ENCODE measurements at places on chromosomes 1 and 21.

GRCh38 chr1:4425892-4426291 is 228.5 kb upstream of the AJAP1 start:
- no peaks in the 10 kb centered on the region for H3K4me1 ChIP-seq
- no peaks in the 10 kb centered on the region for H3K36me3 ChIP-seq
- no peaks in the 10 kb centered on the region for H3K27me3 ChIP-seq
- H3K27ac ChIP-seq = no peak overlapping the region
- no peak for DNase-seq
- no peak overlapping the region for H3K4me3 ChIP-seq

DNA sequence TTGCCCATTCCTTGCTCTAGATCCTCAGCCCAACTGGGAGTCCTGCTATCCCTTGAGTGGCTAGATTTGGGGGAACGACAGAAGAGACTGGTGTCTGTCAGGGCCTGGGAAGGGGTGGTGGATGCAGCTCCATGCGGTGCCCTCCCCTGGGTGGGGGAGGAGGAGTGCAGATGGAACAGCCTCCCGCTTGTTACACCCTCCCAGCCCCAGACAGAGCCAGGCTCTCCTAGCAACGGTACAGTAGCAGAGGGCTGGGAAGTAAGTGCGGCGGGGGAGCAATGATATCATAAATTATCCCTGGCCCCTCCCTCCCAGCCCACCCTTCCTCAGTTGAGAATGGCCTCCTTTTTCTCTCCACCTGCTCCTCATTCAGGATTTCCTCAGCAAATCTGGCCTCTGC is 37.2 kb downstream of the RHBG start:
- no peaks in the 10 kb centered on the region for H3K4me1 ChIP-seq
- H3K27me3 ChIP-seq = no peaks in the 10 kb centered on the region
- H3K27ac ChIP-seq = no peak overlapping the region
- H3K36me3 ChIP-seq = no peaks in the 10 kb centered on the region
- DNase-seq = no peak

- H3K4me1 ChIP-seq = no peaks in the 10 kb centered on the region
- no peak overlapping the region for H3K4me3 ChIP-seq
- no peak overlapping the region for H3K27ac ChIP-seq
- no peak for DNase-seq
Measured at GRCh38 chr21:38356883-38357625, 100.3 kb downstream of the KCNJ15 start.

GRCh38 chr1:43327549-43328292 is 9.9 kb upstream of the MPL start:
- no peaks in the 10 kb centered on the region for H3K27me3 ChIP-seq
- no peak overlapping the region for H3K4me3 ChIP-seq
- H3K4me1 ChIP-seq = no peaks in the 10 kb centered on the region
- no peaks in the 10 kb centered on the region for H3K36me3 ChIP-seq
- no peak for DNase-seq

GRCh38 chr1:51569284-51570062 is 47.4 kb upstream of the OSBPL9 start:
- H3K4me1 ChIP-seq = peaks cover 61% of the 10 kb centered on the region
- H3K27me3 ChIP-seq = no peaks in the 10 kb centered on the region
- H3K4me3 ChIP-seq = no peak overlapping the region
- no peaks in the 10 kb centered on the region for H3K36me3 ChIP-seq

DNA sequence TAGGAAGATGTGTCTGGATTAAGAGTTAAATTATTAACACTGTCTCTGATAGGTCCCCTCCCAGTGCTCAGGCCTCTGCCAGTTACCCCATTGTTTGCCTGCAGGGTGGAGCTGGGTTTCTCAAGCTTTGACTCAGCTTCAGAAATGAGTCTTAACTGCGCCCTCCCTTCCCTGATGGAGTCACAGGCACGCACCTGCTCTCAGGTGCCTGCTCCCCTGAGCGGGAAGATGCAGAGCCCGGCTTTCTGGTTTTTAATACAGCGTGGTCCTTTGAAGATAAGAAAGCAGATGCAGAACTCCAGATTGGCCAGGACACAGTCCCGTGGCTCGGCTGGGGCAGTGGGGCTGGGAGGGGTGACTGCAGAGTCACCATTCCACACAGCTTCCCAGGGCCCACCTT is 3.2 kb upstream of the SPRR4 start:
- DNase-seq = no peak
- no peaks in the 10 kb centered on the region for H3K27me3 ChIP-seq
- H3K36me3 ChIP-seq = no peaks in the 10 kb centered on the region
- H3K4me1 ChIP-seq = no peaks in the 10 kb centered on the region
- no peak overlapping the region for H3K4me3 ChIP-seq
- H3K27ac ChIP-seq = no peak overlapping the region

DNA sequence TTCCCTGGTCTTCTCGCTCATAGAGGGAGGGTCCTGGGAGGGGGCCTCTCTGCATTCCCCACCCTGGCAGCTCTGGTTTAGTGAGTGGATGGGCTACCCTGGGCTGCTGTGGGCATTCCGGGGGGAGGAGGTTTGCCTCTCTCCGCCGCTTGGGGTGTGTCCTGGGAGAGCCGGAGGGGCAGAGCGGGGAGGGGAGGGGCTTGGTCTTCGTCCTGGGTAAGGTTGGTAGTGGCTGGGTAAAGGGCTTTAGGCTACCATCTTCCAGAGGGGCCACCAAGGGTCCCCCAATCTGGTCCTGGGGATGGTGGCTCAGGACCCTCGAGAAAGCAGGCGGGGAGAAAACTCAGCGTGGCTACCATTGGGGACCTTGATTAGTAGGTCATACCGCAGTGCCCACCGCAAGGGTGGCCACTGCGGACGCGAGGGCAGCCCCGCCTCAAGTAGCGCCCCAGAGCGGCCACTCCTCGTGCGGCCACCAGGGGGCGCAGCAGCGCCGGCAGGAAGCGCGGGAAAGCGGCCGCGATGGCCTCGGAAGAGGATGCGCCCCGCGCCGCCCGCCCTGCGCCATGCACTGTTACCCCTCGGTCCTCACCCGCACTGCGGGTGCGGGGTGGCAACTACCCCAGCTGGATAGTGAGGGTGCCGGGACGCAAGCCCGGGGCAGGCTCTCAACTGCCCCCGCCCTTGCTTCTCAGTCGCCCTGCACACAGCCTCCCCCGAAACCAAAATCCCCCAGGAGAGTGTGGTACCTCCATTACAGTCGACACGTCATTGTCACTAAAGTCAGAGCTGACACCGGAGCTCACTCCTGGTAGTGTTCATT is 44.1 kb upstream of the SLC25A33 start:
- no peaks in the 10 kb centered on the region for H3K4me1 ChIP-seq
- H3K27ac ChIP-seq = no peak overlapping the region
- peak overlapping the region; percentile 48 for H3K4me3 ChIP-seq

DNA sequence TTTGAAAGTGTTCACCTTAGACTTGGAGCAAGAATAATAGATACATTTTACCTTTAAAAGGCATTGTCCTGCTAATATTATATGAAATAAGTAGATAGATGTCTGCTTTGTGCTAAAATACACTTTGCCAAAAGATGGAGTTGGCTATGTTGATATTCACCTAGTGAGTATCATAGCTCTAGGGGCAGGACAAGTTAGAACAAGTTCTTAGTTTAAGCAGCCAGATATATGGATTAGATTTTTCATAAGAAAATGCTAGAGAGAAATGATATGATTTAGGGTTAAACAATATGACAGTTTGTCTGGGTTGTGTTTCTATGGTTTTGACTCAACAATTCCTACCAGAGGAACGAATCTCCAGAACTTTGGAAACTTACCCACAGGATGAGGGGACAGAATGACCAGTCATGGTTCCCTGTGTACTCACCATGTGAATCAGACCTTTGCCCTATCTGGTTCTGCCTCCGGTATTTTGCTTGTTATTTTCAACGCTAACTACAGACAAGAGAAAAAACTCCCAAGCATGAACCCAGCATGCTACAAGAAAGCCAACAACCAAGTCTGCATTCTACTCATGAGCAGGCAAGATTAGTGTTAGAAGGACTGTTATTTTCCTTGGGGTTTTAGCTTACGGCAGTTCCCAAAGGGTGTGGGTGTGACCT is 1.7 kb downstream of the F5 start:
- H3K27ac ChIP-seq = no peak overlapping the region

GRCh38 chr21:42989816-42990650 is 15.7 kb downstream of the PKNOX1 start:
- no peak overlapping the region for H3K27ac ChIP-seq
- H3K36me3 ChIP-seq = no peaks in the 10 kb centered on the region
- H3K4me1 ChIP-seq = peaks cover 6% of the 10 kb centered on the region

DNA sequence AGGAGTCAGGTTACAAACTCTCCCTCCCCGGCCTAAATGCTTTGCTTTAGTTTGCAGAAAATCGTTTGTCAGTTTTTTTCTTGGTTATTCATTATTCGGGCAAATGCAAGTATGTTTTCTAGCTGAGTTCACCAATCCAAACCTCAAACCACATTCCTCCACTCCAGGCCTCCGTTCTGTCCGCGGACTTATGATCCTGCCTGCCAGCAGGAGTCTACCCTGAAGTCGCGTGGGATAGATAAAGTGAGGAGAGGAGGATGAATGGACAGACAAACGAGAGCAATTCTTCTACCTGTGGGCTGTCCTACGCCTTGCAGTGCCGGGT is 1.3 kb downstream of the ADAMTS1 start:
- H3K27ac ChIP-seq = no peak overlapping the region
- H3K4me1 ChIP-seq = no peaks in the 10 kb centered on the region
- no peak for DNase-seq
- peak overlapping the region; percentile 48 for H3K4me3 ChIP-seq
- peaks cover 5% of the 10 kb centered on the region for H3K27me3 ChIP-seq

- no peak for DNase-seq
- no peak overlapping the region for H3K27ac ChIP-seq
- no peaks in the 10 kb centered on the region for H3K36me3 ChIP-seq
- H3K4me1 ChIP-seq = peaks cover 6% of the 10 kb centered on the region
- H3K4me3 ChIP-seq = no peak overlapping the region
Measured at GRCh38 chr1:47510282-47510811, 72.5 kb downstream of the FOXD2 start.

GRCh38 chr1:217911908-217912307 is 280.8 kb downstream of the SPATA17 start:
- no peak overlapping the region for H3K27ac ChIP-seq
- H3K4me1 ChIP-seq = no peaks in the 10 kb centered on the region
- no peak for DNase-seq
- no peaks in the 10 kb centered on the region for H3K36me3 ChIP-seq
- no peak overlapping the region for H3K4me3 ChIP-seq

GRCh38 chr1:11342621-11343032 is 69.6 kb downstream of the UBIAD1 start:
- H3K4me3 ChIP-seq = no peak overlapping the region
- H3K27me3 ChIP-seq = no peaks in the 10 kb centered on the region
- H3K27ac ChIP-seq = no peak overlapping the region

Data from Panc1 (cell line).